ENCODE measurements at places on chromosomes 11 and 22.
A peak's percentile ranks its signal among the peaks of the same experiment; 100 is the strongest.

- no peak for DNase-seq
Measured at GRCh38 chr22:25668437-25668836, 73.6 kb upstream of the MYO18B start.

- no peak for DNase-seq
Measured at GRCh38 chr11:111736621-111737443, 29.4 kb downstream of the PPP2R1B start.

- no peak for DNase-seq
Measured at GRCh38 chr11:87290304-87290922, 252.7 kb downstream of the TMEM135 start.

- no peak for DNase-seq
Measured at GRCh38 chr11:112394304-112394703, 133.6 kb upstream of the PLET1 start.

DNA sequence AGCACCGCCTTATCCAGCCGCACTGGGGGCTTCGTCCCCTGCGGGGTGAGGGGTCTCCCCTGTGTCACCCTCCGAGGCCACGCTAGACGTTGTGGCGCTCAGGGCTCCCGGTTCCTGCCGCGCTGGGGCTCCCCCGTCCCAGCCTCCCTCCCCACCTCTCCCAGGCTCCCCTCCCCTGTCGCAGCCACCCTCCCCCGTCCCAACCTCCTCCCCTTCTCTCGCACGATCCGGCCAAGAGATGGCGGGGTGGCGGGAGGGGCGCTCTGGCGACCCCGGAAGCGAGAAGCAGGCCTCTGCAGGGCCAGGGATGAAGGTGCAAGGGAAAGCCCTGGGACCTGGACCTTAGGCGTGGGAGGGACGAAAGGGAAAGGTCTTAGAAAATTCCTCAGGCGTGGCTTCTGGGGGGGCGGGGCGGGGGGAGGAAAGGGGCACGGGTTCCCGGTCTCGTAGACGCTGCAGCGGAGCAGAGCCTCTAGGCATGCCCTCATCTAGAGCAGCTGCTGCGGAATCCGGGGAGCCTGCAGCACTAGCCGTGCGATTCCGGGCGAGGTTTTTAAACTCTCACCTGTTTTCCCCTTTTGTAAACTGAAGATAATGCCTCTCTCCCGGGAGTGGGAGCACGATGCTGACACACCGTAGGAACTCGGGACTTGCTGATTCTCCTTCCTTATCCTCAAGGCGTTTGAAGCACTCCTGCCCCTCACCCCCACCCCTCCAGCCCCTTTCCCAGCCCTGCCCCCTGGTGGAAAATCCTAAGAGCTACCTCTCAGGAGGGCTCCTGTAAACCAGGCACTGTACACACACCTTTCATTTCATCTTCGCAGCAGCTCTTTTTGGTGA is 14.4 kb downstream of the KCNJ5 start:
- peak; percentile 20 for DNase-seq

GRCh38 chr22:48835857-48836672 is 991.6 kb downstream of the BRD1 start:
- no peak for DNase-seq

DNA sequence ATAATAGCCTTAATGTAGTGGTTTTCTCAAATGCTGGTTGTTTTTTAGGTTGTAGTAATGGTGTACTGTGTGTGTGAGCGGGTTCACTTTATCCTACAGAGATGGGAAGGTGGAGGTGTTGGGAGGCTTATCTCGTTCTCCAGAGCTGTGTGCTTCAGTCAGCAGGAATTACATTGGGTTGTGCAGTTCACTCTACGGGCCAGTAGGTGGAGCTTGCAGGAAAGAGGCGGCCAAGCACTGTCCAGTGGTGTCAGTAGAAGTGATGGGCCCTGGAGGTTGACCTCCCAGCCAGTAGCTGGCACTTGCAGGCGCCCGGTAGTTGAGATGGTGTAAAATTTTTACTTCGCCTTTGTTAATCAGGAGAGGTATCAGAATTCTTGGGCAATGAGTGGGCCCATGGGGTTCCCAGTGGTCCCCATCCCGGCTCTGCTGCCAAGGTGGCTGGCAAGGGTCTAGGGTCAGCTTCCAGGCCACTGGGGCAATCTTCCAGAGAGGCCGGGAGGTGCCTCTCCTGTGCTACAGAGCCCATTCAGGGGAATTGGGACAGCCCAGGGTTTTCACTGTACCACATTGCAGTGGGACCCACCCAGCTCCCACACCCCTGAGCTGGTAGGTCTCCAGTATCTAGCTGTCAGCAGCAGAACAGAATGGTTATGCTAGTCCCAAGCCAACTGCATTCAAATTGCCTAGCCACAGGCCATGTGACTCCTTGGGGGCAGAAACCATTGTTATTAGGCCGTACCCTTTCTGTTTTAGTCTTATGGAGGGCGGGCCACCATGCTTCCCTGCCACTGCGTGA is 43.9 kb downstream of the BIRC2 start:
- peak; percentile 78 for DNase-seq

DNA sequence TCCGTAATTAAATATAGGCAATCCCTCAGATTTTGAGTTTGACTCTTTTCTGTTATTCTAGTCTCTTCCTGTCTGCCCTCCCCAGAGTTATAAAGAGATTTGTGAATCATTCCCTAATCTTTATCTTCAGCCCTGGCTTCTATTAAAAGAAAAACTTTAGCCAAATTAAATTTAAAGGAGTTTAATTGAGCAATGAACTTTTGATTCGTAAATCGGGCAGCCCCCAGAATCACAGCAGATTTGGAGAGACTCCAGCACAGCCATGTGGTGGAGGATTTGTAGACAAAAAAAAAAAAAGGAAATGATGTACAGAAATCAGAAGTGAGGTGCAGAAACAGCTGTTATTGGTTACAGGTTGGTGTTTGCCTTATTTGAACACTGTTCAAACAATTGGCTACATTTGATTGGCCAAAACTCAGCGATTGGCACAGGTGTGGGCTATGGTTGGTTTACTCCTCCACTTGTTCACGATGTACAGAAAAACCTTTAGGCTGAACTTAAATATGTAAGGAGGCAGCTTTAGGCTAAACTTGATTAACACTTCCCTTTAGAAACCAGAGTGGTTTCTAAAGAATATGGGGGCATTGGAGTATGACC is 2.3 kb upstream of the ALKBH8 start:
- DNase-seq, result no peak

- DNase-seq, result no peak
Measured at GRCh38 chr22:29877620-29878019, 5.4 kb upstream of the MTMR3 start.

GRCh38 chr11:96213500-96213899 is 129.5 kb downstream of the MAML2 start:
- no peak for DNase-seq

GRCh38 chr22:49965091-49966040 is 4.8 kb downstream of the PIM3 start:
- no peak for DNase-seq

DNA sequence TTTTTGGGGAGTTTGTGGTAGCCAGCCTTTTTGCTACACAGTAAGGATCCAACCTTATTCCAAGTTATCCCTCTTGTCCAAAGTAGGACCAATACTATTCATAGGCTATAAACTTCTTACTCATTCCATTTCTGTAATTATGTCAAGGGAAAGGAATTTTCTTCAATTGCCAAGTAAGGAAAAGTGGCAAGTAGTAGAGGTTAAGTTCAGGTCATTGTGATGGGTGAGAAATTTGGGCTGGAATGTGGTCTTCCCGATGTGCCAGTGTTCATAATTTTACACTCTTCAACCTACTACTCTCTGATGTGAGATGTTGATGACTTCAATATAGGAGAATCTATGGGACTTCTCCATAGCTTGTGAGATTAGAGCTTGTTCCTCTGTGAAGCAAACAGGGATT is 648.8 kb downstream of the METTL15 start:
- DNase-seq, result no peak

DNA sequence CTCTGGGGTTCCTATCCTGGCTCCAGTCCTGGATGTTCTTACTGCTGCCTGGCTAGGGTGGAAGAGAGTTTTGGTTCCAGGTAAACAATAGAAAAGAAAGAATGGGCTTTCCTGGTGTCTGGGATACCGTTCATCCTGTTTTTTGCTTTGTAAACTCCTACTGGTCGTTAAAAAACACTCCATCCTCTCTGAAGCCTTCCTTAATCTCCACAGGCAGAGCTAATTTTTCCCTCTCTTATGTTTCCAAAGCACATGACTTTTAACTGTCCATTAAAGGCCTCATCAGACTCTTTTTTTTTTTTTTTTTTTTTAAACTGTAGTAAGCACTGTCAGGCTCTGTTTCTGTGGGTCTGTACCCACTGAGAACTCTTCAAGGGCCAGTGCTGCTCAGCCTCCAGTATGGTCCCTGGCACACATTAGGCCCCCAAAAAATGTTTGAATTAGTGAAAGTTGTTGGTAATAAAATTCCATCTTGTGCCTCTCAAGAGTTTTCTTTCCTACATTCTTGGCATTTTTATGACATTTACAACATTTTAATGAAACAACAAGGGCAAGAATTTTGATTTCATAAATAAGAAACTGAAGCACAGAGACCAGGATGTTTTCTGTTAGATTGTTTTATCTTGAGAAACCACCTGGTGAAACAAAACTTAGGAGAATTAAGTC is 104.2 kb downstream of the TEAD1 start:
- DNase-seq, result no peak

- DNase-seq, result no peak
Measured at GRCh38 chr11:120151536-120151935, 13.6 kb upstream of the TRIM29 start.

GRCh38 chr11:11558826-11559225 is 63.0 kb downstream of the GALNT18 start:
- DNase-seq, result no peak

- no peak for DNase-seq
Measured at GRCh38 chr22:20107951-20108756, 7.8 kb upstream of the RANBP1 start.

- no peak for DNase-seq
Measured at GRCh38 chr11:87292598-87292997, 254.9 kb downstream of the TMEM135 start.

DNA sequence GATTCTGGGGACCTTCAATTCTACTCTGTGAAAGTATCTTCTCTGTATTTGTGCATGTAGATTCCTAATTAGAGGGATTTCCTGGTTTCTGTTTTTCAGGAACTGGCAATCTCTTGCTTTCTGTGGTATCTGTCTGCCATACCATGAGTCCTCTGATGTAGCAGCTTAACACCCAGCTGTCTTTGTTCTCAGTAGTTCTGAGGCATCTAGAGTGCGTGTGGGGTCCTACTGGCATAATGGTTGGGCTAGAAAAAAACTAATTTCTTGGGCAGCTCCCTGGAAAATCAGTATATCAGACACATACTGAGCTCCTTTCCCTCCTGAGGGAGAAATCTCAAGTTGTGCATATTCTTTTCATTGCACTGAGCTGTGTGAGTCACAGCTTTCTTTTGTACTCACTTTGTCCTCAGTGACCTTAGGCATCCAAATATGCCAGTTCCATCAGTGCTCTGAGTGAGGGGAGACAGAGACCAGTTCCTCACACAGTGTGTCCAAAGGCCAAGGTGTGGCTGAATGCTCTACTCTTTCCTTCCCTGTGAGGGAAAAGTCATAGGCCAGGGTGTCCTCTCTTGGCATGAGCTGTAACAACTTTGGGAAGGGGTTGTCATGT is 35.5 kb upstream of the SLC22A24 start:
- no peak for DNase-seq

DNA sequence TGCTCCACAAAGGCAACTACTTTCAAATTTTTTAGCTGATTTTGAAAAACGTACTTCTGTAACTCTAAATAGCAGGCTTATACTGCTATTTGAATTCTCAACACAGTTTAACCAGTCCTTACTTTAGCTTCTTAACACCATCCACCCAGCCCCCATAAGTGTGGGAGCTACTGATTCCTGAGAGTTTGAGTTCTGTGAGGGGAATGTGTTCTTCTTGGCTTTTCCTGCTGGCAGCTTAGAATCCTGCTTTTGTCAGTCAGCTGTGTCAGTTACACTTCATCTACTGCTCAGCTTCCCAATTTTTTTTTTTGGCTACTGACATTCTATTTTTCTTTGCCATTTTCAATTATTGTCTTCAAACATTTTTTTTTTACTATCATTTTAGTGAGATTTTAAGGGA is 440.4 kb downstream of the INSC start:
- no peak for DNase-seq

GRCh38 chr11:38156495-38157146 is 1558.6 kb upstream of the RAG2 start:
- no peak for DNase-seq

- DNase-seq, result no peak
Measured at GRCh38 chr22:42280140-42280539, 9.7 kb upstream of the TCF20 start.

DNA sequence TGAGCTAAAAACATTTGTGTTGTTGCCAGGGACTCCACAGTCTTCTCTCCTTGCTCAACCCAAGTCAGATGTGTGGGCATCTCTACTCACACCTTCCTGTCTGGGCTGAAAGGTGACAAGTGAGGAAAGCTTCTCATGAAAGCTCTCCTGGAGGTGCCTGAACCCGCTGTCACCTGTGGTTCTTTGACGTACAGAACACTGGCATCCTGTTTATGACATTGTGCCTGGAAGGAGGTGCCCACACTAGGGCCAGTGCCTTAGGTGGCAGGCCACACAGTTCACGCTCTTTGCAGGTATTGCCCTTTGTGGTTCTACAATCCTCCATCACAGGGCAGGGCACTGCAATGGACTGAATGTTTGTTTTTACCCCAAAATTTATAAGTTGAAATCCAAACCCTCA is 108.5 kb downstream of the CD44 start:
- peak; percentile 52 for DNase-seq

DNA sequence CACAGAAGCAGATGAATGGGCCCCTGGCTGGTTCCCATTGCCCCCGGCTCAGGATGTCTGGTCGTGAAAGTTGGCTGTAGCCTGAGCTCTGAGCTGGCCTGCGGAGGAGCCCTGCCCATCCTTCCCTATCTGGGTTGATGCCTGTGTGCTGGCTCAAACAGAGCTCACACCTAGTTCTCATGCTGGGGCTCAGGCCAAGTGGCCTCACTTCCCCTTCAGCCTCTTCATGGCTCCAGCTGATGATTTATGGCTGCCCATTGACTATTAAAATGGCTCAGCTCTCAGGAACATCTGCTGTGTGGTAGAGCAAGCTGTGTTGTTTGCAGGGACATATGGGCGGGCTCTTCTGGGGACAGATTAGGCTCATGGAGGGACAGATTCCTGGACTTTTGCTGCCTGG is 64.7 kb downstream of the ADAMTS15 start:
- no peak for DNase-seq

DNA sequence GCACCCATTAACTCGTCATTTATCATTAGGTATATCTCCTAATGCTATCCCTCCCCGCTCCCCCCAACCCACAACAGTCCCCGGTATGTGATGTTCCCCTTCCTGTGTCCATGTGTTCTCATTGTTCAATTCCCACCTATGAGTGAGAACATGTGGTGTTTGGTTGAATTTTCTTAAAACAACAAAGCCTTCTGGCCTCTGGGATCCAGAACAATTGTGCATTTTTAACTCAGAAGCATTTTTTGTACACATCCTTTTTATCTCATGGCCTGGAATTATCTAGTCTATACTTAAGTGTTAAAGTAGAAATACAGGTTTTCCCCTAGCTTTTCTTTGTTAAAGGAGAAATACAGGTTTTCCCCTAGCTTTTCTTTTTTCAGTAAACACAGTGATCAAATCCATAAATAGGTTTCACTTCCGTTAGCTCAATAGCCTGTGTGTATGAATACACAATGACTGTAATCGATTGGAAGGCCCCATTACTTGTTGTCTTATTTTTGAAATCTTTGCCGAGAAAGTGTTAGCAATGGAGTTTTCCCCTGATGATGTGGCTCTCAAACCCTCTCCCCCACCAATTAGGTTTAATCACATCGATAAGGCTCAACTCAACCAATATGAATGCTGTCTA is 125.6 kb upstream of the PITPNB start:
- DNase-seq, result no peak
